ENCODE measurements at places on chromosomes 7 and 10.

DNA sequence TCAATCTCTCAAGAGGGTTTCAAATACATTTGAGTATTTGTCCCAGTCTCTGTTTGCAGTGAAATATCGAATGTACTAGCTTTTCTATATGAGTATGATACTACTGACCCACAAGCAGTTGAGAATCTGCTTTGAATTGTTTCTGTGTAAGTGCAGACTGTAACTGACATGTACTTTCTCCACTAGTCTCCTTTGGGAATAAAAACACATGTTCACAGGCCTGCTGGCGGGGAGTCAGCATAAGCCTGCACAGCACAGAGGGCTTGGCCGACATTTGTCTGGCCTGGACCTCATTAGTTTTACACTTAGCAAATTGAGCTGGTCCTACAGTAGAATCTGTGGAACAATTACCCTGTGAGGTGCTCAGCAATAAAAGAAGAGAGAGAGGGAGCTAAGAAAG, 72.6 kb downstream of the ITGB8 start:
- DNase-seq: peak; percentile 74

DNA sequence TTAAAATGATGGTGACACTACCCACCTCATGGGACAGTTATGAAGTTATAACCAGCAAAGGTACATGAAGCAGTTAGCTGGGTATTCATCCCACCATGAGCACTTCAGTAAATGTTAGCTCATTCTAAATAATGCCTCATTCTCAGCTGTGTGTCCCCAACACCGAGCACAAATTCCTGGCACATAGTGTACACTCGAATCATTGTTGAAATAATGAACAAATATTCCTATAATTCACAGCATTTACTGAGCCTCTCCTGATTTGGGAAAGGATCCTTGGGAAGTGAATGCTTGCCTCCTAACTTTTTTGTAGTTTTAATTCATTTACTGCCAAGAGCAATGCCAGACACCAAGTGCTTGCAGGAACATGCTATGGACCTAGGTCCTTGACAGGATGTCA, 235.2 kb downstream of the DGKI start:
- DNase-seq: no peak

DNA sequence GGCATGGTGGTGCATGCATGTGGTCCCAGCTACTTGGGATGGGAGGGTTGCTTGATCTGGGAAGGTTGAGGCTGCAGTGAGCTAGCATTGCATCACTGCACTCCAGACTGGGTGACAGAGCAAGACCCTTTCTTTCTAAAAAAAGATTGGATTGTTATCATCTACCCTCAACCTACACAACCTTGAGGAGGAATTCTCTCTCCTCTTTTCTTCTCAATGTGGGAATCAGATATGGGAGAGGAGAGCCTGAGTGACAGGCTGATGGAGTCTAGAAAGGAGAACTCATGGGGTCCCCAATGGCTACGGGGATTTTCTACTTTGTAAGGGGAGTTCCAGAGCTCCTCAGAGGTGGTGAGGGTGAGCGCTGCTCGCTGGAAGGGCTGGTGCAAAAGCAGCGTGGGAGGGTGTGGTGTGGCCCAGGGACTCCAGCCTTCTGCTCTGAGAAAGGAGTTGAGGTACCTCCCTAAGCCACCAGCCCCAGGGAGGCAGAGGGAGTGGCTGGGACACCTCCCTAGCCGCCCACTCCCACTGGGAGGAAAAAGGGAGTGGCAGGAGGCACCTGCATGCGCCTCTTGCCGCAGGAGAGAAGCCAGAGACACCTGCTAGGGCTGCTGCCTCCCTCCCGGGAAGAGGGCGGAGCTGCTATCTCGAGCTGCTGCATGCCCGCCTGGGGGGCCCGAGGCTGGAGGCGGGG, 48.4 kb downstream of the GATA3 start:
- no peak for DNase-seq

DNA sequence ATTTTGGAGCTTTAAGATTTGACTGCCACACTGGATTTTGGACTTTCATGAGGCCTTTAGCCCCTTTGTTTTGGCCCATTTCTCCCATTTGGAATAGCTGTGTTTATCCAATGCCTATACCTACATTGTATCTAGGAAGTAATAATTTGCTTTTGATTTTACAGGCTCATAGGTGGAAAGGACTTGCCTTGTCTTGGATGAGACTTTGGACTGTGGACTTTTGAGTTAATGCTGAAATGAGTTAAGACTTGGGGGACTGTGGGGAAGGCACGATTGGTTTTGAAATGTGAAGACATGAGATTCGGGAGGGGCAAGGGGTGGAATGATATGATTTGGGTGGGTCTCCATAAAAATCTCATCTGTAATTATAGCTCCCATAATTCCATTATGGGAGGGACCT, 47.6 kb upstream of the PAPSS2 start:
- DNase-seq: no peak

- peak; percentile 72 for DNase-seq
These were observed 18.0 kb upstream of the MTURN start for GRCh38 chr7:30116771-30117170.

DNA sequence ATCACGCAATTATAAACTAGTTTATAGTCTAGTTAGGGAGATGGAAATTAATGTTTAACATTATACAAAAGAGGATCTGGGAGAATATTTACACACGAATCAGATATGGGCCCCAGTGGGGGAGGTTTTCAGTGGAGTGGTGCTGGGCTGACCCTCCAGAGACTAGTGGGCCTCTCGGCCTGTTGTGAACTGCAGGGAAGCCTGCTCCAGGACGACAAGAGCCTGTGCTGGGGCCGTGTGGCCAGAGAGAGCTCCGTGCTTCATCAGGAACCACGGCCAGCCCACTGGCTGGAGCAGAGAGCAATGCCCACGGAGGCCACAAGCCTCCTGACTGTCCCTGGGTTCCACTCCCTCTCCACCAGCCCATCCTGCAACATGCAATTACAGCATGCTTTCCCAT, 11.3 kb upstream of the ESYT2 start:
- DNase-seq: no peak

- no peak for DNase-seq
These were observed 95.8 kb downstream of the PARD3 start for GRCh38 chr10:34719328-34719727.

DNA sequence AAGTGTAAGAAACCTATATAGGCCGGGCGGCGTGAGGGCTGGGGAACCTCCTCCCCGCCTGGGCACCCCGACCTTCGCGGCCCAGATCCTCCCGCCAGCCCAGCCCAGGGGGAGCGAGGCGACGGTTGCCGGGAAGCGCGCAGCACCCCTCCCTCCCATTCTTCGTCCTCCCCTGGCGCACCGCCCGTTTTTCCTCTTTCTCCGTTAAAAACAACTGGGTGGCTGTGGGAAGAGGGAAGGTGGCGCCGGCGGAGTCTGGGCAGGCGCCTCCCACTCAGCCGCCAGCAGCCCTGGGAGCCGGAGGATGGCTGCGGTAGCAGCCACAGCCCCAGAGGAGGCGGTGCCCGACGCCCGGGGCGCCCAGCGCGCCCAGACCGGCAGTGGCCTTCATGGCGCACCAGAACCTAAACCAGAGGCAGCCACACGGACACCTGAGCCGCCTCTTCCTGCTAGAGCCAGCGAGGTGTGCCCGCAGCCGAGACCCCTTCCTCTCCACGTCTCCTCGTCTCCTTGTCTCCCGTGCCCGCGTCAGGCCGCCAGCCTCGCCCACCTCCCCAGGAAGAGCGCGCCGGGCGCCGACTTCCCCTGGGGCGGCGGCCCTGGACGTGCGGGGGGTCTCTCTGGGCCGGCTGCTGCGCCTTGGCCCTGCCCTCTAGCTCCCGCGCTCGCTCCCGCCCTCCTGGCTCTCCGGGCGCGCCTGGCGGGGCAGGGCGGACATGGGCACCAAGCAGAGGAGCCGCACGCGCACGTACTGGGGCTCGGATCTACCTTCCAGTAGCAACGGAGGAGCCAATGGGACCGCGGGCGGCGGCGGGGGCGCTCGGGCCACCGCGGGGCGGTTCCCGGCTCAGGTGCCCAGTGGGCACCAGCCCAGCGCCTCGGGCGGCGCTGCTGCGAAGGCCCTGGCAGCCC, 32.8 kb upstream of the SFTPD start:
- peak; percentile 4 for DNase-seq

GRCh38 chr10:47420305-47421056, 36.4 kb upstream of the ZNF488 start:
- no peak for DNase-seq

DNA sequence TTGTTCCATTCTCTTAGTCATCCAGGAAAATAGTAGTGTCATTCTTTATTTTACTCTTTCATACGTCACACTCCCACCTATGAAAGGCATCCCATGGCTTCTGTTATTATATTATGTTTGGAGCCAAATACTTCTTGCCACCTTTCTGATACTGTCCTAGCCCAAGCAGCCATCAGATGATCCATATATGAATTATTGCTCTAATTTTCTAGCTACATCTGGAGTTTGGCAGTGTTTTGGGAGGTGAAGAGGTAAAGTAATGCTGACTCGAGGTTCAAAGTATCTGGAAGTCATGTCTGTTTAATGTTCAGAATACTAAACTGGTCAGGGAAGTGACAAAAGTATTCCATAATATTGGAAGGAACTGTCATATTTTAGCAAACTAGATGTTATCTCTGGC, 362.5 kb downstream of the GPR37 start:
- DNase-seq: no peak

GRCh38 chr7:156777364-156778069, 115.5 kb downstream of the LMBR1 start:
- DNase-seq: no peak

DNA sequence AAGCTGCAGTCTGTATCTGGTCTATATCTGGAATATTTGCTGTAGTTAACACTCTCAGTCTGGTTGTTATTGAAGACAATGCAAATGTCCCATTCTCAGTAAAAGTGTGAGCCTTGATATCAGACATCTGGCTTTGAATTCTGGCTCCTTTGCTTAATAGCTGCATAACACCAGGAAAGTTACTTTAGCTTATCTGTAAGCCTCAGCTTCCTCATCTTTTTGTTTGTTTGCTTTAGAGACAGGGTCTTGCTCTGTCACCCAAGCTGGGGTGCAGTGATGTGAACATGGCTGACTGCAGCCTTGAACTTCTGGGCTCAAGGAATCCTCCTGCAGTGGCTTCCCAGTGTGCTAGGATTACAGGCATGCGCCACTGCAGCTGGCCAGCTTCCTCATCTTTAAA, 41.3 kb downstream of the CNNM2 start:
- no peak for DNase-seq

DNA sequence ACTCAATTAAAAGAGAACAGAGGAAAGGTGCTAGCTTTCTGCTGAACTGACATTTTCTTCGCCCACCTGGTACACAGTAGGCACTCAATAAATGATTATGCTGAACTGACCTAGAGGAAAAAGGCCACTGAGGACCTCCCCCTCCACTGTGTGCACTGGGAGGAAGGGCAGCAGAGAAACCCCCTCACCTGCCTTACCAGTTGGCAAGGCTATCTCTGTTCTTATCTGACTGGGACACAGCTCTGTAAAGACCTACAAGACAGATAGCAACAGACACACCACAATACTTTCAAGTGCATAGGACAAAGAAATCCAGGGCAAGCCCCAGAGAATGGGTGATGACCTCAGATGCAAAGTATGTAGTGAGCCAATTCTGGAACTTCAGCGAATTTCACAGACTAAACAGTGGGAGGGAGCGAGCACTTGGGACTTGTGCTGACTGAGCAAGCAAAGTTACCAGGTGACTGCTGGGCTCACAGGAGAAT, 30.4 kb downstream of the PDLIM1 start:
- DNase-seq: peak; percentile 86

DNA sequence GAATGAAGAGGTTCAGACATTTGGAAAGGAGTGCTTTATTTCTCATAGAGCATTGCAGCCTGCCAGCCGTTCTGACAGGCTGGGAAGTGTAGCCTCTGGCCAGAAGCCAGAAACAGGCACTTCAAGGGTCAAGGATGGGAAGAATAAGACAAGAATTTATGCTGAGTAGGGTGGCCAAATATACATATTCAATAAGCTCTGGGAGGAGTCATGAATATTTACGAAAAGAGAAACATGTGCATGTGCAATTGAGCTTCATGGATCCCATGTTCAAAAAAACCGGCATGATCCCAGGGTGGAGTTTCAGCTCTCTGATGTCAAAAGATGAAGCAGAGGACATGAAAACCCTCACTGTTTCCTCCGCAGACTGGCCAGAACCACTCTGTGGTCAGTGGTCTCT, 32.9 kb downstream of the TLX1 start:
- no peak for DNase-seq

DNA sequence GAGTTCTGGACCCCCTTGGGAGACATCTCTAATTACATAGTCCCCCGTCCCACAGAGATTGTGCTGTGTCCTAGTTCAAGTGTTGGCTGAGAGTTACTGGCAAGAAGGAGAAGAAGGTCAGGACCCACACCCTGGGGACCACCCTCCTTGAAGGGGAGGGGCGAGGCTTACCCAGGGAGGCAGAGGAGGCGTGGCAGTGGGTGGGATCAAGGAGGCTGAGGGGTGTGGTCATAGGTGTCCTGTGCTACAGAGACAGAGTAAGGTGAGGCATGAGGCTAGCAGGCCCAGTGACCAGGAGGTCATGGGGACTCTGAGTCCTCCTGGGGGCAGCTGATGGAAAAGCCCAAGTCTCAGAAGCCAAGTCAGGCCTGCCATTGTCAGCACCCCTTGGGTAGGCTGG, 29.4 kb upstream of the ADCYAP1R1 start:
- no peak for DNase-seq

GRCh38 chr10:42630537-42631134, 7.7 kb downstream of the ZNF33B start:
- no peak for DNase-seq

GRCh38 chr7:141700296-141700847, 1.6 kb downstream of the DENND11 start:
- no peak for DNase-seq

GRCh38 chr7:71618278-71618677, 486.3 kb downstream of the GALNT17 start:
- DNase-seq: no peak

- no peak for DNase-seq
These were observed 13.3 kb upstream of the IFIT1B start for GRCh38 chr10:89364531-89364930.

DNA sequence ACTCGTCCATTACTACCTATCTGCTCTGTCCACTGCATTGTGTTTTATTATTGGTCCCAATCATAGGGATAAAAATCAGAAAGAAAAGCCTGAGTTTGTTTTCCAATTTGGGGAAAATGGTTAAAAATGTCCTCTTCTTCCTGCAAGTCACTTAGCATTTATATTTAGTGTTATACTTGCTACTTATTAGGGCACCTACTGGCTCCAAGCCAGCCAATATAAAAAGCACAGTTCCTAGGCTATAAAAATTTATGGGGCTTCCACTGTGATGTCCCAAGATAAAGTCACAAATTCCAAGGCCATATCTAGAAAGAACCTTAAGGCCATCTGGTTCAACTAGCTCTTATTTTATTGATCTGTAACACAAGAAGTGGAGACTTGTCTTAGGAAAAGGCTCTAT, 3.2 kb downstream of the SLC35B4 start:
- no peak for DNase-seq

- DNase-seq: no peak
These were observed 33.3 kb downstream of the CHCHD3 start for GRCh38 chr7:133048589-133048988.

- DNase-seq: peak; percentile 46
These were observed 214.2 kb upstream of the KAT6B start for GRCh38 chr10:74612195-74612594.

DNA sequence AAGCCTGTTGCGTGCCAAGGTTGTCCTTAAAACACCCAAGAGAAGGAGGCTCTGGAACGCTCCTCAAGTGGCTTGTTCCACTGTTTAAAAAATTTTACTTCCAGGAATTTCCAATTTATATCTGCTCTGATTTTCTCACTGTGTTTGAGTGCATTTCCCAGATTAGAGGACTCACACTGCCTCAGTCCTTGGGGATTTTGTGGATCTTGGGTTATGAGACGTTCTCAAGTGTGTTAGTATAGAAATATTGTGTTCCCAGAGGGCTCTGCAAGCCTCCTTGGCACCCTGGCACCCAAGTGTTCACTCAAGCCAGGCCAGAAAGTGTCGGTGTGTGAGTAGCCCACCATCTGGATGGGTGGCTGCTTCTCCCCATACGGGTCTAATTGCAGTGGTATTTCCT, 192.2 kb downstream of the SNX10 start:
- no peak for DNase-seq

All from fibroblast of the aortic adventitia (primary cell).